ENCODE measurements at places on chromosomes 2 and 18.

DNA sequence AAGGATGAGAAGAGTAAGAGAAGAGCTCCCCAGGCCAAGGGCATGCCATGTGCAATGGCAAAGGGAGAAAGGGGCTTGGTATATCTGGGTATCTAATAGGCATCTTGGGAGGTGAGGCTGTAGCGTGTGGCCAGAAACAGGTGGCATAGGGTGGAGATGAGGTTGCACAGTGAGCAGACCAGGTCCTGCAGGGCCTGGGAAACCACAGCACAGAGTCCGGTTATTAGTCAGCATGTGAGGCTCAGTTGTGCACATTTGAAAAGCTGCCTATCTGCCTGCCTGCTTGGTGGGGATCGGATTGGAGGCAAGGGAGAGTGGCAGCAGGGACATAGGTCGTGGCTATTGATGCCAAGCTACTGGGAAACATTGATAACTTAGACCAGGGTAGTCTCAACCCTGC is 190.6 kb downstream of the TPGS2 start:
- no peak for DNase-seq

DNA sequence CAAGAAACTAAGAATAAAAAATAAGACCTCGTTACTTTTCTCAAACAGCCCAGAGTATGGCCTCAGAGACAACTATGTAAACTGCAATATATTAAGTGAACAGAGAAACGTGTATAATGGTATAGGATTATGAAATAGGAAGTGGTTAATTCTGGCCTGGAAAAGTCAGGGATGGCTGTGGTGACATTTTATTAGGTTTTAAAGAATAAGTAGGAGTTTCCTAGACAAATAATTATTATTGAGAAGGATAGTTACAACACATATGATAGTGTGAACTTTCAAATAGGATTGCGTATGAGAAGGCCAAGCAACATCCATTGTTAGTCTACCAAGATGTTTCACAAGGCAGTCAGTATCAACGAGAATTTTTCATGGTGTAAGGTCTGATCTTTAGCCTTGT is 244.1 kb downstream of the LPIN1 start:
- DNase-seq = no peak

DNA sequence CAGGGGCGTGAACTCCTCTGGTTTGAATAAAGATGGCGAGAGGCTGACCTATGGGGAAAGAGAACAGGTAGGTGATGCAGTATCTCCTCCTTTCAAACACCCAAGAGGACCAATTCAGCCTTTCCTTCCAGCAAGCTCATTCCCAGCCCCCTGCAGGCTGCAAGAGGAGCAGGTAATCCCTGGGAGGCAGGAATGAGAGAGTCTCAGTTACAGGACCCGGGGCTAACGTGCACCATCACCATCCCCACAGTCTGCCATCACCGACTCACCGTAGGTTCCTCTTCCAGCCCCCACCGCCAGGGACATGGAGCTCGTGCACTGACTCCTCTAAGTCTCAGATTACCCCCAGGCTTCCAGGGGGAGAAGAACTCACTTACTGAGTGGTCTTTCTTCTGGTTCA is 26.7 kb downstream of the XDH start:
- DNase-seq = no peak

- DNase-seq = peak; percentile 36
Measured at GRCh38 chr18:55589625-55590291, 1.8 kb upstream of the TCF4 start.

DNA sequence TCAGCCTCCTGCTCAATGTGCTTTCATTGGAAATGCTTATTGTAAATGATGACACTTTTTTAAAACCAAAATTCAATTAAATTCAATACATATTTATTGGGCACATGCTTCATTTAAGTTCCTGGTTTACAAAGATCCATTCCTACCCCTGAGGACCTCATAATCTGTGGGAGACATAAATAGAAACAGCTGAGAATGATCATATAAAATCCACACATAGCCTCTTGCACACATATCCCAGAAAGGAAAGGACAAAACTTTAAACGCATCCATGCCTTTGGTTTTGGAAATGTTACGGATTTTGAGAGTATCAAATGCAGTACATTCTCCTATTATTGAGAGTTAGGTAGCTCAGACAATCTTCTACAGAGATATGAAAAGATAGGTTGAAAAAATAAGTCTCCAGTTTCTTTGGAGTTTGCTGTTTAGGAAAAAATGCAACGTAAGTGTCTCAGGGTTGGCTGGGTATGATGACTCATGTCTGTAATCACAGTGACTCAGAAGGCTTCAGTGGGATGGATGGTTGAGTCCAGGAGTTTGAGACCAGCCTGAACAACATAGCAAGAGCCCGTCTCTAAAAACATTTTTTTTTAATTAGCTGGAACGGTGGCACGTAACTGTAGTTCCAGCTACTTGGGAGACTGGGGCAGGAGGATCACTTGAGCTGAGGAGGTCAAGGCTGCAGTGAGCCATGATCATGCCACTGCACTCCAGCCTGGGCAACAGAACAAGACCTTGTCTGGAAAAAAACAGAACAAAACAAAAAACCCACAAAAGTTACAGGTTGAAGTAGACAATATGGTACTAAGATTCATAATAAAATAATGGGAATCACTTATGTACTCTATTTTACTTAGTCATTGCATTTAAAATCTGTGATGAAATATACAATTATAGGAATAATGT is 3.9 kb upstream of the PRELID3A start:
- DNase-seq = no peak

GRCh38 chr2:26054598-26055348 is 20.9 kb downstream of the RAB10 start:
- DNase-seq = no peak

- no peak for DNase-seq
Measured at GRCh38 chr2:24104906-24105305, 18.2 kb downstream of the PFN4 start.

DNA sequence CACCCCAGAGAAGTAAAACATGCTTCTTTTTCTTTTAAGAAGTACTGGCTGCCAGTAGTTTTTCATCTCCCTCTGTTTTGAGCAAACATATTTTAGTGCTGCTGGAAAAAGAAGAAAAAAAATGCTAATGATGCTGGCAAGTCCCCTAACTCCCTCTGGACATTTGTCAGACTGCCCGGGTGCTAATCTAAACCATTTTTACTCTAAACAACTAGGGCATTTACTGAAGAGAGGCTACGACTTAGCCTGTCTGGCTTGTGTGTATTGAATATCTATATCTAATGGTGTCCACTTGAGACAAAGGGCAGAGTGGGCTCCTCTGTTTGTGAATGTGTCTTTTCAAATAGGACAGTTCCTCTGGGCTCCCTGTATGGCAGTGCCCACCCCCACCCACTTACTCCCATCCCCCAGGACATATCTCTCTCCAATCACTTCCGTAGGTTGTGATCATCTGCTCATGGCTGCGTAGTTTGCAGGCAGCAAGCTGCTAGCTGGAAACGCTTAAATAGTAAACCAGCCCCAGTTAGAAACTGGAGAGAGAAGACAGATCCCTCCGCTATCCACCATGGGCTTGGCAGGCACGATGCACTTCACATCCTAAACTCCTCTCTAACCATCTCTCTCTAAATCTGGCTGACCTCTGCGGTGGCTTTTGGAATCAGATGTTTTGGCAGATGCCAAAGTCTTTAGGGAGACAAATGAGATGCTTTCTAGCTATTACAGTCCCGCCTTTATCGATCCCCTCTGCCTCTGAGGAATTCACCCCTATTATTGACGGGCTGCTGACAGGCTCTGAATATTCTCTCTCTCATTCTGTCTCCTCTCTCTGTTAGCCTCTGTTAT is 58.3 kb downstream of the DOCK10 start:
- DNase-seq = no peak

GRCh38 chr2:134135793-134136192 is 118.1 kb upstream of the MGAT5 start:
- no peak for DNase-seq

- DNase-seq = no peak
Measured at GRCh38 chr2:206708286-206708685, 9.9 kb downstream of the DYTN start.

GRCh38 chr2:96437512-96437911 is 67.6 kb downstream of the NEURL3 start:
- DNase-seq = no peak

GRCh38 chr2:27628767-27629709 is at the start of the genes CCDC121 and GPN1:
Gene CCDC121 (minus strand): TSS chr2:27629012. CDS start chr2:27627799, 1,213 bp downstream.
Gene GPN1 (plus strand): TSS chr2:27629050. CDS start chr2:27629059, 9 bp downstream.
- DNase-seq = peak; percentile 78

- no peak for DNase-seq
Measured at GRCh38 chr2:181911830-181912229, 20.3 kb downstream of the ITPRID2 start.

- no peak for DNase-seq
Measured at GRCh38 chr2:14619441-14619840, 13.1 kb upstream of the LRATD1 start.

DNA sequence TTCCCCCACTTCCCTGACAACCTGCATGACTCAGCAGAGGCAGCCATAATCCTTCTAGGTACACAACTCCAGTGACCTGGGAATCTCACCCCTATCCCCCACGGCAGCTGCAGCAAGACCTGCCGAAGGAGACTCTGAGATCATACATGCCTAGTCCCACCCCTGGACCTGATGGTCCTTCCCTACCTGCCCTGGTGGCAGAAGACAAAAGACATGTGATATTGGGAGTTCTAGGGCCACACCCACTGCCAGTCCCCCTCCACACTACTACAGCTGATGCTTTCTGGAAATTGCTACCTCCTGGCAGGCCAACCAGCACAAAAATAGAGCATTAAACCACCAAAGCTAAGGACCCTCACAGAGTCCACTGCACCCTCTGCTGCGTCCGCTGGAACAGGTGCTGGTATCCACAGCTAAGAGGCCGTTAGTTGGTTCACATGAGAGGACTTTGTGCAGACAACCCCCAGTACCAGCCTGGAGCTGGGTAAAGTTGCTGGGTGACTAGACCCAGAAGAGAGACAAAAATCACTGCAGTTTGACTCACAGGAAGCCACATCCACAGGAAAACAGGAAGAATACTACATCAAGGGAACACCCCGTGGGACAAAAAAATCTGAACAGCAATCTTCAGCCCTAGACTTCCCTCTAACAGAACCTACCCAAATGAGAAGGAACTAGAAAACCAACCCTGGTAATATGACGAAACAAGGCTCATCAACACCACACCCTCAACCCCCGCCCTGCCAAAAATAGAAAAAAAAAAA is 12.5 kb downstream of the MARCO start:
- no peak for DNase-seq

- DNase-seq = no peak
Measured at GRCh38 chr18:33231474-33232317, 208.8 kb downstream of the CCDC178 start.

DNA sequence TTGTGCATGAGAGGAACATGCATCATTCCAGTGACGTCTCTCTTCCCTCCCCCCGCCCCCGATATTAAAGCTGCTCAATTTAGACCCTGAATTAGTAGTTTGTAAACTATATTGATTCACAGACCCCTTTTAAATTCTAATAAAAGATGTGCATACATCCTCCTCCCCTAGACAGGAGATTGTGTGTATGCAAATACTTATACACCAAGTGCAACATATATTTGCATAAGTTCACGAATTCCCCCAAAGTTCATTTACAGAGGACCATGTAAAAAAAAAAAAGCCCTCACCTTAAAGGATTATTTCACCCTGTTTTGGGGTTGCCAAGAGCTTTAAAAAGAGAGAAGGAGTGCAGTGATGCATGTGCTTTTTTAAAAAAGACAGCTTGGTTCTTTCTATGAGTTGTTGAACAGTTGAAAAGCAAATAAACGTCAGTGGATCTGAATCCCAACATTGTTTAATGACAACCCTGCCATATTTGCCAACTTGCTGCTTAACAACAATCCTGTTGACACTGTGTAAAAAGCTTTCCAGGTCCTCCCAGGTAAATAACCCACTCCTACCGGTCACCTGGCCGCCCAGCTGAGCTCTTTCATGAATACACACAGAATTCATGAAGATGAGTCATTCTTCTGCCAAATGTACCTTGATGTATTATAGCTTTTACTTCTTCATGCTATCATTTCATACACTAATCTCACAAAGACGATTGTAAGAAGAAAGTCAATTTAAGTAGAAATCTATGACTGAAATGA is 211.5 kb downstream of the IKZF2 start:
- DNase-seq = no peak

DNA sequence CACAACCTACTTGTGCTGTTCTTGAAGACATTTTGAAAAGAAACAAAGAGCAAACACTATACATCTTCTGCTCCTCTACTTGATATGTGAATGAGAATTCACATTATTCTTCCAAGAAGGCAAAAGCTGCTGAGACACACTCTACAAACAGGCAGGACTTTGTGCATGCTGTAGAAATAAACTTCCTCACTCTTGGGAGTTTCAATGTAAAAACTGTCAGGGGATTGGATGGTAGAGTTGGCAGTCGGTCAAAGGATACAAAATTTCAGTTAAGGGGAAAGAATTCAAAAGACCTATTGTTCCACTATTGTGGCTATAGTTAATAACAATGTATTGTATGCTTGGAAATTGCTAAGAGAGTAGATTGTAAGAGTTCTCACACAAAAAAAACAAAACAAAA is 196.3 kb downstream of the MC4R start:
- DNase-seq = no peak

DNA sequence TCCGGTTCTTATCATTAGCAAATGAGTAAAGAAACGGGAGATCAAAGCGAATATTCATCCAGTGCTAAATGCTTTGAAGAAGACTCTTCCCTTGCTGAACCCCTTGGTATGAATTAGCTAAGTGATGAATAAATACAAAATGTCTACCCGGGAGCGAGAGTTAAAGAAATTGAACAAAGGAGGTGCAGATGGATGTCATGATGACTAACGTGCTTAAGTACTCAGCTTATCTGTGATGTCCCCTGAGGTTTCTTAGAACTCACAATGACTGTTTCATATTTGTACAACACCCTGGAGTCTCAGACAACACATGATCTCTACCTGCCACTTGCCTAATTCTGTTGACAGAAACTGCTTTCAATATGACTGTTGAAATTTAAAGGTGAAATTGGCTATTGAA is 148.5 kb downstream of the TMEM200C start:
- DNase-seq = no peak

GRCh38 chr2:43882312-43882711 is 43.5 kb downstream of the ABCG8 start:
- no peak for DNase-seq

- no peak for DNase-seq
Measured at GRCh38 chr2:216478151-216478550, 20.5 kb upstream of the RPL37A start.

- DNase-seq = no peak
Measured at GRCh38 chr18:79400091-79400590, 4.4 kb downstream of the NFATC1 start.

- DNase-seq = no peak
Measured at GRCh38 chr2:42917425-42917927, 125.1 kb upstream of the HAAO start.
